H7 (cell line): ENCODE measurements at places on chromosomes 6 and 20. TPM values are rescaled to one million over a fixed set of nuclear protein-coding genes. Genes with fewer than 3 reads are reported as not detected.

DNA sequence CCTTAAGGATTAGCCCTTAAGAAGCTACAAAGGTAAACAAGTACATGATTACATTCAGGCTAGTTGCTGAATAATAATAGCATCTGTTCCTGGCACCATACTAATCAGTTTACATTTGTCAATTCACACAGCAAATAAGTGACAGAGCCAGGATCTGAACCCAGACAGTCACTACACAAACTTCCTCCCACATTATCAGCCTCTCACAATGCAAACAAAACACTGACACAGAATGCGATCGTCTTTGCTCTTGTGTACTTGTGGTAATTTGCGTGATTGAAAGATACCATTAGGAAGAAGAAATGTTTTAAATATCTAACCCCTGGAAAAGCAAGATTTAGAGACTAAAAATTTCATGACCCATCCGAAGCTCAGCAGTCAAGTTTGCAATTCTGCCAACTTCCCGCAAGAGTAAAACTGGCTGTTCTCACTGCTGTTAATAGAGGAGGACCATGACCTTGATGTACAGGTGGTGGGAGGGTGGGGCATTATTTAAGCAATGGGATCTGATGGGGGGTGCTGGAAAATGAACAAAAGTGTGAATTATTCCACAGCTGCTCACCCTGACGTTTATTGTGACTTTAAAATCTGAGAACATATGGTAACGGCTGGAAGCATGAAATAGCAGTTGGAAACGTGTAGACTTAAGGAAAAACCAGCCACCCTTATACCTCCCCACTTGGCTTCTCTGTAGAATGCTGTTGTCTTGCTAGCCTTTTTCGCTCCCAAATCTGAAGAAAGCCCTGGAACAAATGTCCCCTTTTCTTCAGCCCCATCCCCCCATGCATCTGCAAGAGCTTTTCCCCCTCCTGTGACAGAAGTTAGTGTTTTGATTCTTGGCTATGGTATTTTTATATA lies 95.3 kb upstream of the ARMC2 start:
- no peak for DNase-seq

GRCh38 chr6:143513410-143513809 lies 1.9 kb upstream of the FUCA2 start:
- peak; percentile 82 for DNase-seq

- no peak for DNase-seq
Observed at GRCh38 chr20:63785691-63786131, 45.4 kb downstream of the ZBTB46 start.

- DNase-seq = no peak
Observed at GRCh38 chr6:56999049-56999448, 44.1 kb downstream of the BEND6 start.

DNA sequence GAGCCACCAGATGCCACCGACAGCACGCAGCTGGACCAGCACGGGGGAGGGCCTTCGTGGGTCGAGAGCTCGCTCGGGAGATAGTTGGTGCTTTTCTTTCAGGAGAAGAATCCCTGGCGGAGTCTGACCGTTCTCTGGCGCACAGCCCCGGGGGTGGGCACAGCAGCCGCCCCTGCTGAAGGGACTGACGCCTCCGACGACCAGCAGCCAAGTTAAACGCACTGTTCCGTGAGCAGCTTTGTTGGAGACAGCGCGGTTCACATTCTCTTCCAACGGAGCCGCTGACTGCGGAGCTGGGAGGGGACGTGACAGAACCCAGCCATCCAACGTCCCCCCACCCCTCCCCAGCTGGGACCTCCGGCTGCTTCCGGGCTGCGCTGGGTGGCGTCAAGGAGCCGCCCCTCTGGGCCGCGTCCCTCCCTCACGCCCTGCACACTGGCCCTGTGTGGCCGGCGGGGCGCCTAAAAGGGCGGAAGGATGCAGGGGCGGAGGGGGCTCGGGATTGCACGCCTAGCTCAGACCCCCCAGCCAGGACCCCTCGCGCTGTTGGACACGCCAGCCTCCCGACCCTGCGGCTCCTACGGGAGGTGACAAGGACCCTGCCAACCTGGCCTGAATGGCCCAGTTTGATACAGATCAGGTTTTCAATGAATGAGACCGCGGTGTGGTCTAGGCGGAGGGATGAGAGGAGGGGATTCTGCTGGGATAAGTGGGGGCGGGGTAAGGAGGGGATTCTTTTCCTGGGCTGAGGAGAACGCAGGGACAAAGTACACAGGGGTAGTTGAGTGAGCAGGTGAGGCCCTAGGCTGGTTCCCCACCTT lies 36.4 kb upstream of the KHDC1 start:
- peak; percentile 56 for DNase-seq

DNA sequence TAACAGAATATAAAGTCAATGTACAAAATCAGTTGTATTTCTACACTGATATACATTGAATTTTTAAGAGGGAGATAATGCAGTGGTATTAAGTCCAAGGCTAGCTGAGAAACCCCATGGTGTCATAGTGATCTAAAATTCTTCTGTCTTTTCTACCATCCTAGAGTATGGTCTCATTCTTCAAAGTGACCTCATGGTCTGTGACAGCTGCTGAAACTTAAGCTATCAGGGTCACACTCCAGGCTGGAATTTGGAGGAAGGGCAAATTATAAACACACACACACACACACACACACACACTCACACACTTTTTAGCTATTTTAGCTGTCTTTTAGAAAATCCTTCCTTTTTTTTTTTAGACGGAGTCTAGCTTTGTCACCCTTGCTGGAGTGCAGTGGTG lies 47.3 kb upstream of the DYNLRB1 start:
- no peak for DNase-seq

DNA sequence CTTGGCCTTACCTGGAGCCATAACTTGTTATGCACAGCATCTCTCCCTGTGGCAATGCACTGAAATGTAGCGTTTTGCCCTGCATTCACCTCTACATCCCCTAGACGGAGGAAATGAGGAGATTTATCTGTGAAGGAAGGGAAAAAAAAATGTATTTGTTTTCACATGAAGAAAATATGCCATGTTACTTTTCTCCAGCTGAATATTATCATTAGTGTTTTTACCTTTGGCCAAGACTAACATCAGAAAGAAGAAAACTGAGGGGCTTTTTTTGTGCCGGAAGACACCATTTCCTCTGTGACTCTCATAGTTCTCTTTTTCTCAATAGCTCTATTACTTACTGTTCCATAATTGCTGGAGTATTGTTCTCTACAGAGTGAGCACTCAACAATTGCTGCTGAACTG lies 280.4 kb downstream of the PTPRK start:
- no peak for DNase-seq

DNA sequence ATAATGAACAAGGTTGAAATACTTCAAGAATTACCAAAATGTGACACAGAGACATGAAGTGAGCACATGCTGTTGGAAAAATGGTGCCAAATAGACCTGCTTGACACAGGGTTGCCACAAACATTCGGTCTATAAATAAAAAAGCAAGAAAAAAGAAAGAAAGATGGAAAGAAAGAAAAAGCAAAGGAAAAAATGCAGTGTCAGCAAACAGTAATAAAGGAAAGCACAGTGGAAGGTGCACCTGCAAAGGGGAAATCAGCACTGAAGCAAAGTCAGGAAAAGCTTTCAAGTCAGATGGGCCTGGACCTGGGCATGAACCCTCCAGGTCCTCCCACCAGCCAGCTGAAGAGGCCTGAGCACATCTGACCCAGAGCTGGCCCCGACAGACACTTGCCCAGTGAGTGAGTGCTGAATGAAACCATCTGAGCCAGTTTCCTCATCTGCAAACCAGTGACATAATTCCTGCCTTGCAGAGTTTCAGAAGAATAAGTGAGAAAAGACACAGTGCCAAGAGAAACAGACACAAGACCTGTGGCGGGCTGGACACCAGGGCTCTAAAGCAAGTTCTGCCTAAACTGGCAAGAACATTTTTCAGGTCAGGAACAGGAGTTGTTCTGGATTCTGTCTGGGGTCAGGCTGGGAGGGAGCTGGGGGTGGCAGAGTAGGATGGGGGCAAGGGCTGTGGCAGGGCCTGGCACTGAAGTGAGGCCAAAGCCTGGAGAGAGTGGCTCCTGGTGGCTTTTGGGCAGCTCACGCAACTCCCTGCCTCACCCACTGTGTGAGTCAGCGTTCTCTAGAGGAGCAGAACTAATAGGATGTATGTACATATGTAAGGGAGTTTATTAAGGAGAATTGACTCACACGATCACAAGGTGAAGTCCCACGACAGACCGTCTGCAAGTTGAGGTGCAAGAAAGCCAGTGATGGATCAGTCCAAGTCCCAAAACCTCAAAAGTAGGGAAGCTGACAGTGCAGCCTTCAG lies 23.9 kb upstream of the MICB start:
- DNase-seq = no peak

DNA sequence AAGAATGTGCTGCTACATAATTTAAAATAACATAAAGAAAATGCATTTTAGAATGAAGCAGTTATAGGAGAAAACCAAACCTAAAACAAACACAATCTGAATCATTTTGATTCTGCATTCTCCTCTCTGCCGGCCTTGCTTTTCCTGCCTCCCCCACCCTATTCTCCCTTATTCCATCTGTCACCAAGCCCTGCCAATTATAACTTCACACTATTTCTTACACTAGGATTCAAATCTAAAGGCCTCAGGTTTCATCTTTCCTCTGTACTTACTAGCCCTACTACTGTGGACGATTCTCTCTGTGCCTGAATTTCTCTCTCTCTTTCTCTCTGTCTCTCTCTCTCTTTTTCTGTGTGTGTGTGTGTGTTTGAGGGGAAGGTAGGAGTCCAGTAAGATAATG lies 18.7 kb upstream of the PRIM2 start:
- no peak for DNase-seq

DNA sequence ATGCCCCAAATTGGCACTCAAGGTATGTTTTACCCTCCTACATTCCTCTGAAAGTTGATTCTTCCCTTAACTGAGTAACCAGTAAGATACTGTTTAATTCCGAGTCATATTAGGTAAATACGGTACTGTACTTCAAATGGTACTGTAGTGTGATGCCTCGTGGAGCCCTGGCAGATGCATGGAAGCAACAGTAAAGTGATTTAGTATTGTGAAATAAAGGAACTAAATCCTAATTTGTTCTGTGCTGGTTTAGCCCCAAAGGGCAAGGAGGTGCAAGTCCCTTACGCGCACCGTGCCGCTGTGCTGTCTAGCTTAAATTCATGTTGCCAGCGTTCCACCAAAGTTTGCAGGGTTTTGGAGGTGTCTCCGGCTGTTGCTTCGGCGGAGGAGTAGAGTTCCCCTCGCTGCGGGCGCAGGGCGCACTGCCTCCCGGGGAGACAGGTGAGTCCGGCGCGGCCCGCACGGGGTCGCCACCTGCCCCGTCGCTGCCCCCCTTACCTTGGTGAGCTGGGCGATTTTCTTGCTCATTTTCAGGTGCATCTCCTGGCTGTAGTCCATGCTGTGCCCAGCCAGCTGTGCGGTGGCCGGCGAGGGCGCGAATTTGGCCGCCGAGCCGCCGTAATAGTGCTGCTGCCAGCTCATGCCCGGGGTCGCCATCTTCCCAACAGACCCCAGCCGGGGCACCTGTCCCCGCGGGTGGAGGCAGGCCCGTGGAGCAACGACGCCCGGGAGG lies 655 bp downstream of the FAM184A start:
- peak; percentile 80 for DNase-seq

DNA sequence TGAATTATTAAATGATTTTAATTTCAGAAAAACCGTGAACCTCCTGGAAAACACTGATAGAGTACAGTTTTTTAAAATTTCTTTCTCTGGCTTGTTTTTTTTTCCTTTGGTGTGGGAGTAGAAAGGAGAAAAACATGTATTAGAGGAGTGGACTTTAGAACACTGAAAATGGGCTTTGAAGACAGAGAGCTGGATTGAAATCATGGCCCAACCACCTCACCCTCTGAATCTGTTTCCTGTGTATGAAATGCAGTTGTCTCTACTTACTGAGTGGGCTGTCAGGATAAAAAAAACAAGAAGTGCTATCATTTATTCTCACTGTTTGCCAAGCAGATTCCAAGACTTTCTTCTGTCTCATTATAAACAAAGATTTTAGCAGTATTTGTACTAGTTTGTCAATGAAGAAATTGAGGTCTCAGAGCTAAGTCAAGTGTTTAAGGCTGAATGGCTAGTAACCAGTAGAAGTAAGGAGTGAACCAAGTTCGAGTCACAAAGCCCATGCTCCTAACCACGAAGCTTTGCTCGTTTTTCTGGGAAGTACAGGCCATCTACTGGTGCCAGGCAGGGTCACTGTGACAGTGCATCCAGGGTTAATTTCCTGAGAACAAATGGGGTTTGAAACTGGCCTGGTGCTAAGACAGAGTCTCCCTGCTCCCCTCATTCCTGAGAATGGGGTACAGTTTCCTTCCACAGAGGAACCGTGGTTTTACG lies 256.4 kb downstream of the TMEM242 start:
- DNase-seq = no peak

DNA sequence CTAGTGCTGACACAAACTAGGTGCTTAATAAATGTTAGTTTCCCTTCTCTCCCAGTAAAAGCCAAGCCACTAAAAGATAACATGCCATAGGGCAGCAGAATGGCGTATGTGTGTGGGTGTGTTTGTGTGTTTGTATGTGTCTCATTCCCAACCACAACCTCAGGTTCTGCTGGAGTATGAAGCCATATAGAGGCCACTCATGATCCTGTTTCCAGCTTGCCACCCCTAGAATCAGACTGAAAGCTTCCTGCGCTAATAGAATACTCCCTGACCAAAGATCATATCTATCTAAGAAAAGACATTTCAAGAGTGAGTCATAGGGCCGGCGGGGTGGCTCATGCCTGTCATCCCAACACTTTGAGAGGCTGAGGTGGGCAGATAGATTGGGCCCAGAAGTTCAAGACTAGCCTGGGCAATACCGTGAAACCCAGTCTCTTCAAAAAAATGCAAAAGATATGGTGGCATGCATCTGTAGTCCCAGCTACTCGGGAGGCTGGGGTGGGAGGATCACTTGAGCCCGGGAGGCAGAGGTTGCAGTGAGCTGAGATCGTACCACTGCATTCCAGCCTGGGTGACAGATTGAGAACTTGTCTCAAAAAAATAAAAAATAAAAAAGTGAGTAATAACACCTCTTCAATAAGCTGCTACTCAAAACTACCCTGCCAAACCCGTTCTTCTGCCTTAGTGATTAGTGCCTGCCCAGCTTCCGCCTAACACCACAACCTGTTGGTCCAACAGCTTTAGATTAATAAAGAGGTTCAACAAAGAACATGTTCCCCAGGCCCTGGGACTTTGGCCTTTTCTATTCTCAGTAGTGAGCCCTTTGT lies 11.8 kb upstream of the SNRPC start:
- DNase-seq = no peak

DNA sequence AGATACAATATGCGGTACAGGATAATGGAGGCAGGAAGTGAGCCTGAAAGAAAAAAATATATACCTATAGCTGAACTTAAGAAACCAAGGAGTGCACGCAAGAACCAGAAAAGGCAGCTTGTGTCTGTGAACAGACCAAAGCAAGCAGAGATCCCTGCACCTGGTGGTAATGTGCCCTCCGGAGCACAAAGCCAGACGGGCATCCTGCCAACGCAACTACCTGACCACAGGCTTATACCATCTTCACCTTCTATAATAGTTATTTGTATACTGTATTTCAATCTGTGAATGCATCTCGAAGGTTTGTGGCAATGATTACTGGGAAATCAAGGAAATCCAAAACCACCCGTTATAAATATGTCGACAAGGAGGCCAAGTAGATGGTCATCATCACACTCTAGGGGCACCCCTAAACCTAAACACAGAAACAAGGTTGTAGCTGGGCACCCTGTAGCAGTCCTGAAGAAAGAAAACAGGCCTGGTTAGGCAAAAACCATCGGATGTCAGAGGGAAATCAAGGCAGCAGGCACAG lies 801 bp downstream of the FBXL4 start:
- no peak for DNase-seq

The GPR6 gene
- 0.14 and 0.63 TPM in 2 replicates for total RNA-seq

The AGER gene
- 2.2 and 2.8 TPM in 2 replicates for total RNA-seq

The DDX43 gene
- total RNA-seq = 0.07 and 0.15 TPM in 2 replicates

The VSX1 gene
- total RNA-seq = not detected in 2 replicates

The KIAA1755 gene
- 0.24 and 0.78 TPM in 2 replicates for total RNA-seq

The IDH3B gene
- 174 and 183 TPM in 2 replicates for total RNA-seq

The SMOC2 gene
- total RNA-seq = 0.18 and 0.45 TPM in 2 replicates

The EPHA7 gene
- total RNA-seq = 6.6 and 10.2 TPM in 2 replicates

The HCRTR2 gene
- 0.07 TPM in 1 of 2 replicates, not detected in the other for total RNA-seq
